ENCODE measurements at places on chromosomes 11 and 22. TPM values are rescaled to one million over a fixed set of nuclear protein-coding genes. Genes with fewer than 3 reads are reported as not detected.

DNA sequence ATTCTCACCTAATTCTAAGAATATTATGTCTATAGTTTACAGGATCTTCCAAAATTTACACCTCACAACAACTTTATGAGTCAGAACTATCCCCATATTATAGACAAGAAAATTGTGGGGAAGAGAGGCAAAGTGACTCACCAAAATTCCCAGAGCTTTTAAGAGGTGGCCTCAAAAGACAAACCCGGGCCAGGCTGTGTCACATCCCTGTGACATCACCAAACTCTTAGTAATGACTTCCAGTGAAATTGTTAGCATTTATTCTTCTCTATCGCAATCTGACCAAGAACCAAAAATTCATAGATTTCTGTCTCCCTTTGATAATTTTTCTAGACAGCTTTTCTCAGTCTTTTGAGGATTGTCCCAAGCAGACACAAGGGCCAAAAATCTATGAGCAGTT is 134.3 kb downstream of the SNX19 start:
- no peaks in the 10 kb centered on the region for H3K27me3 ChIP-seq
- no peak for DNase-seq
- no peaks in the 10 kb centered on the region for H3K4me1 ChIP-seq
- no peak overlapping the region for H3K27ac ChIP-seq
- H3K36me3 ChIP-seq = no peaks in the 10 kb centered on the region

Gene GRK3
- 7.9 TPM for total RNA-seq

DNA sequence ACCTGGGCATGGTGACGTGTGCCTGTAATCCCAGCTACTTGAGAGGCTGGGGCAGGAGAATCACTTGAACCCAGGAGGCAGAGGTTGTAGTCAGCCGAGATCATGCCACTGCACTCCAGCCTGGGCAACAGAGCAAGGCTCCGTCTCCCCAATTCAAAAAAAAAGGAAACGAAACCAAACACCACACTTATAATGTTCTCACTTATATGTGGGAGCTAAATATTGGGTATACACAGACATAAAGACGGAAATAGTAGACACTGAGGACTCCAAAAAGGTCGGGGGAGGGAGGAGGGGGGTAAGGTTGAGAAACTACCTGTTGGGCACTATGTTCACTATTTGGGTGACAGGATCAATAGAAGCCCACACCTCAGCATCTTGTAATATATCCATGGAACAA is 94.3 kb downstream of the GAB2 start:
- no peak for DNase-seq
- no peaks in the 10 kb centered on the region for H3K27me3 ChIP-seq
- H3K4me1 ChIP-seq = peaks cover 19% of the 10 kb centered on the region
- no peaks in the 10 kb centered on the region for H3K36me3 ChIP-seq
- no peak overlapping the region for H3K27ac ChIP-seq

Gene VSIG10L2
- total RNA-seq = not detected

- no peak overlapping the region for H3K27ac ChIP-seq
- DNase-seq = no peak
- H3K36me3 ChIP-seq = no peaks in the 10 kb centered on the region
- no peak overlapping the region for H3K4me3 ChIP-seq
- H3K27me3 ChIP-seq = no peaks in the 10 kb centered on the region
Measured at GRCh38 chr11:70707821-70708220, 309.5 kb downstream of the CTTN start.

GRCh38 chr11:89495951-89496350 is 4.8 kb upstream of the NOX4 start:
- no peaks in the 10 kb centered on the region for H3K36me3 ChIP-seq
- H3K4me3 ChIP-seq = no peak overlapping the region
- no peak overlapping the region for H3K27ac ChIP-seq
- peaks cover 19% of the 10 kb centered on the region for H3K27me3 ChIP-seq

- no peak for DNase-seq
- H3K36me3 ChIP-seq = peaks cover 7% of the 10 kb centered on the region
- no peaks in the 10 kb centered on the region for H3K27me3 ChIP-seq
- no peaks in the 10 kb centered on the region for H3K4me1 ChIP-seq
- H3K4me3 ChIP-seq = no peak overlapping the region
Measured at GRCh38 chr22:21446827-21447690, 20.1 kb upstream of the TMEM191C start.

DNA sequence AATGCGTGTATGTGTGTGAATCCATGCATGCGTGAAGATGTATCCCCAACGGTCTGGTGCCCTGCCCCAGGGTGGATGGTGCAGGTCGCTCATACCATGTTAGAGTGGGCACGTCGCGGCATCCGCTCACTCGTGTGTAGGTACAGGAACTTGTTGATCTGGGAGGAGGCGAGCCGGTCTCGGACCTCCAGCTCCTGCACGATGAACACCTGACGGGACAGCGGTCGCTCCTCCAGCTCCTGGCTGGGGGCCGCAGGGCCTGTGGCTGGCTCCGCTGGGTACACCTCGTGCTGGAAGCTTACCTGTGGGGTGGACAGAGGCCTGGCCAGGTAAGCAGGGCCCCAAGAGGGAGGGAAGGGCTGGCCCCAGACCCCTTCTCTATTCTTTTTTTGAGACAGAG is 18.5 kb downstream of the ATG2A start:
- no peak for DNase-seq
- H3K27me3 ChIP-seq = no peaks in the 10 kb centered on the region
- peaks cover 35% of the 10 kb centered on the region for H3K36me3 ChIP-seq

DNA sequence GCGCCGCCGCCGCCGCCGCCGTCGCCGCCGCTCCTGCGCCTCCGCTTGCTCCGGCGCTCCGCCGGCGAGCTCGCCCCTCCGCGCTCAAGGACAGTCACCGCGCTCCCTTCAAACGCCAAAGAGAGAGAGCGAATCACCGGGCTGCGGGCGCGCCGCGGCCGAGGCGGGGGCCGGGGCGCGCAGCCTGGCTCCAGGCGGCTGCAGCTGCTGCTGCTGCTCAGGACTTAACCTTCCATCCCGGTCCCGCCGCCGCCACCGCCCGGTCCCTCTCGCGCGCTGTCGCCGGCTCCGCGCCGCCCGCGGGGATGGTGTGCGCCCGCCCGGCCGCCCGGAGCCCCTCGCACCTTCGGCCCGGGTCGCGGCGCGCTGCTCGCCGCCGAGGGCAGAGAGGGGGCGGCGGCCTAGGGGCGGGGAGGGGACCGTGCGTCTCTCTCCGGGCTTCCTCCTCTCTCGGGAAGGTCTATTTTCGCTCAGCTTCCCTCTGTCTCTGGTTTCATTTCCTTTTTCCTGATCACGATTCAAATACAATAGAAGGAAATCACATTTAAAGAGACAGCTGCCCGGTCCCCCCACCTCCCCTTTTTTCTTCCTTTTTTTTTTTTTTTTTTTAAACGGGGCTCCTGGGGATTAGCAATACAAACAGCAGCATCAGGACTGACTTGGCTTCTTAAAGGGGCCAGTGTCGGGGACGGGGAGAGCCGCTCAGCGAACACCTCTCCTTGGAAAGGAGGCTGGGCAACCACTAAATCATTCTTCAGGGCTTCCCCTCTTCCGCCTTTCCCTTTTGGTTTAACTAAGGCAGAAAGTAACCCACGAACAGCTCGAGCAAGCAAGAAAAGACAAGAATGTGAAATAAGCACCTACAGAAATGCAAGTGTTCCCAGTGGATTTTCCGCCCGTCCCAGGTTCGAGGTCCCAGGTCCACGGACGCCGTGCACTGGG is 22.1 kb downstream of the LMO2 start:
- DNase-seq = peak; percentile 24
- H3K27ac ChIP-seq = peak overlapping the region; percentile 72
- no peaks in the 10 kb centered on the region for H3K36me3 ChIP-seq
- H3K27me3 ChIP-seq = peaks cover 78% of the 10 kb centered on the region
- peak overlapping the region; percentile 54 for H3K4me3 ChIP-seq
- H3K4me1 ChIP-seq = peaks cover 16% of the 10 kb centered on the region

GRCh38 chr11:111766834-111767142 is 599 bp upstream of the PPP2R1B start:
- H3K36me3 ChIP-seq = peaks cover 6% of the 10 kb centered on the region
- H3K4me3 ChIP-seq = peak overlapping the region; percentile 82
- H3K27me3 ChIP-seq = no peaks in the 10 kb centered on the region
- peaks cover 30% of the 10 kb centered on the region for H3K4me1 ChIP-seq
- no peak for DNase-seq

Gene SIAE
- total RNA-seq = 38.4 TPM

GRCh38 chr11:47971501-47971900 is 8.9 kb upstream of the PTPRJ start:
- no peaks in the 10 kb centered on the region for H3K27me3 ChIP-seq
- no peak for DNase-seq

Gene RTN4R
- total RNA-seq = not detected

- no peak overlapping the region for H3K4me3 ChIP-seq
- H3K4me1 ChIP-seq = peaks cover 18% of the 10 kb centered on the region
- no peak for DNase-seq
- peaks cover 38% of the 10 kb centered on the region for H3K27me3 ChIP-seq
- no peak overlapping the region for H3K27ac ChIP-seq
Measured at GRCh38 chr22:26898946-26899605, 241.7 kb downstream of the MIAT start.

- H3K27me3 ChIP-seq = no peaks in the 10 kb centered on the region
- no peak overlapping the region for H3K4me3 ChIP-seq
- H3K27ac ChIP-seq = no peak overlapping the region
- DNase-seq = no peak
- no peaks in the 10 kb centered on the region for H3K36me3 ChIP-seq
Measured at GRCh38 chr11:82507288-82507687, 226.4 kb downstream of the FAM181B start.

Gene ROM1
- total RNA-seq = 5.3 TPM

GRCh38 chr22:37500745-37501609 is 14.8 kb upstream of the MFNG start:
- H3K27ac ChIP-seq = peak overlapping the region; percentile 85
- peaks cover 57% of the 10 kb centered on the region for H3K4me1 ChIP-seq
- H3K4me3 ChIP-seq = no peak overlapping the region
- H3K36me3 ChIP-seq = no peaks in the 10 kb centered on the region
- DNase-seq = peak; percentile 54

Gene PIH1D2
- total RNA-seq = 372 TPM

DNA sequence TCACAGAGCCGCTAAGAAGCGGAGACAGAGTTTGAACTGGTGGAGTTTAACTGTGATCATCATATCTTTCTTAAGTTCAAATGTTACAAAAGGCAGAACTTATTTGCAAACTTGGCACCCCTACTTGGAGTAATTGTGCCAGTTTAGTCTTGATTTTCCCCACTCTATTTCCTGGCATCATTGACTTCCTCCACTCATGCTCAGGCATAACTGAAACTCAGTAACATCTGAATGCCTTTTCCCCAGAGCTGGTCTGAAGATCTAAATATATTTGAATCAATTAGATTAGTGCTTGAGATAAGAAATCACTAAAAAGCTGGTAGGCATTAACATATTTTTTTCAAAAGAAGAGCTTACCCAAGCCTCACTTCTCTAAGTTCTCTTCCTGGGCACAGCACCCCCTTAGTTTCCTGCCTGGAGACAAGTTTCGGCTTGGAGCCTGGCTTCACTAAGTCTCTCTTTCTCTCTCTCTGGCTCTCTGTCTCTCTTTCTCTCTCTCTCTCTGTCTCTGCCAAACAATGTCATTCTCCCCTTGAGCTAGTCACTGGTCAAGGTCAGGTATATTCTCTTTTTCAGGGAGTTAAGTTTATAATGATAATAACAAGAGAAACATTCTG is 190.8 kb downstream of the LUZP2 start:
- no peak for DNase-seq
- no peak overlapping the region for H3K4me3 ChIP-seq
- no peaks in the 10 kb centered on the region for H3K4me1 ChIP-seq
- no peak overlapping the region for H3K27ac ChIP-seq

DNA sequence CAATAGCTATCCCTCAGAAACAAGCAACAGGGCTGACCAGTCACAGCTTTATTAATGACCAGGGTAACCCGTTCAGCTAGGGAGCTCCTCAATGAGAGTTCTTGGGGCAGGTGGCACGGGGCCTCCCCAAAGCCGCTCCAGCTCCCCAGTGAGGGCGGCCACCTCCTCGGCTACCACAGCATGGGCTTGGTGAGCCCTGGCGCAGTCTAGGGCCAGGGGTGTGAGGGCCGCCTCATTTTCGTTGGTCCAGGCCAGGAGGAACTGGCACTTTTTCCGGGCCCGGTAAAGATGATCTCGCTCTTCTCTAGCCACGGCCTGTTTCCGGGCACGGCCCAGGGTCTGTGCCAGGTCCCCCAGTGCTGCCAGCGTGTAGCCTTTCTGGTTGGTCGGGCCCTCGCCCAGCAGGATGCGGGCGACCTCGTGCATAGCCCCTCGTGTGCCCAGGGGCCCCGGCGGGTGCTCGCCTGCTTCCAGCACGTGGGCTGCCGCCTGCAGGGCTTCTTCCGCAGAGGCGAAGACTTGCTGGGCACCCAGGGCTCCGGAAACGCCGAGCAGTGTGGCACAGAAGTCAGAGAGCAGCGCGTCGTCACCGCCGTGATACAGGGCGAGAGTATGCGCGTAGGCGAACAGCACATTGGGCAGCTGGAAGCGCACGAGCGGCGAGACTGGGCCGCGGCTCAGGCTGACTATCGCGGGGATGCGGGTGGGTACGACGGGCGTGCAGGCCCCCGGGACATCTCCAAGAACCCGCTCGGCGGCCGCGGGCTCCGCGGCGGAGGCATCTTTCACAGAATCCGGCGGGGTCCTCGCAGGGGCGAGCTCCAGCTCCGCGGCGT is 913 bp downstream of the ZNHIT2 start:
- H3K36me3 ChIP-seq = no peaks in the 10 kb centered on the region
- H3K4me3 ChIP-seq = peak overlapping the region; percentile 81
- no peaks in the 10 kb centered on the region for H3K27me3 ChIP-seq
- DNase-seq = no peak

DNA sequence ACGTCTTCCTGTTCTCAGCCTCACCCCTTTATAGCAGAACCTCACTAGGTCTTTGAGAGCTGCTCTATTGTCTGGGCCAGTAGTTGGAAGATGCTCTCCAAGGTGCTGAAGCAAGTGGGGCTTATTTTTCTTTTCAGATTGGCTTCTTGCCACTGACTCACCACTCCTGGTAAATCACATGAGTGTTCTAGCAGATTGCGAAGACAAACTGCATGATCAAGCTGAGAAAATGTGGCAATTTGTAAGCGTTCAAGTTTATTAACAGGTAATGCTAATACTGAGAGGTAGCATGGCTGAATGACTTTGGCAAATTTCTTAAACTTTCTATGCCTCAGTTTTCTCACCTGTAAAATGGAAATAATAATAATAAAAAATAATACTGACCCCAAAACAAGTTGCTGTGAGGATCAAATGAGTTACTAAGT is 59.2 kb downstream of the CACNG2 start:
- no peaks in the 10 kb centered on the region for H3K36me3 ChIP-seq
- H3K27me3 ChIP-seq = peaks cover 35% of the 10 kb centered on the region
- no peak overlapping the region for H3K4me3 ChIP-seq
- H3K27ac ChIP-seq = no peak overlapping the region
- H3K4me1 ChIP-seq = no peaks in the 10 kb centered on the region

- H3K4me3 ChIP-seq = no peak overlapping the region
- H3K27me3 ChIP-seq = no peaks in the 10 kb centered on the region
- DNase-seq = no peak
- peaks cover 16% of the 10 kb centered on the region for H3K4me1 ChIP-seq
Measured at GRCh38 chr11:118623269-118623655, 15.8 kb downstream of the PHLDB1 start.

Gene NAV2
- total RNA-seq = 35.2 TPM

DNA sequence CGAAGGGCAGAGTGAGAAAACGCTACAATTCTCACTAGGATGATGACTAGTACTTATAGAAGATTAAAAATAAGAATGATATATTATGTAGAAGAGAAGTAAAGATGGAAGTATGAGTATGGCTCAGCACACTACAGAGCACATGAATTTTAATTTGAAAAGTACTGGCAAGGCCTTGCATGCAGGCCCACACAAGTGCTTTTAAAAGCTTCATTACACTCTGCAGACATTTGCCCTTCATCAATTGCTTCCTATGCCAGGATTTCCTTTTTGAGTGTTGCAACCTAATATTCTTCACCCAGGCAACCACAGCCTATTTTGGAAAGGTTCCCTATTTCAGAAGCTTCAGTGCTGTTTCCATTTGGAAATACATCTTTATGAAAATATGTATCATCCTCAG is 81.1 kb downstream of the LARGE2 start:
- H3K4me1 ChIP-seq = no peaks in the 10 kb centered on the region
- no peak overlapping the region for H3K4me3 ChIP-seq

Gene SPDYC
- not detected for total RNA-seq

Data from transverse colon (tissue), 4 donors.